ENCODE measurements at places on chromosomes 7 and 10. TPM values are rescaled to one million over a fixed set of nuclear protein-coding genes. Genes with fewer than 3 reads are reported as not detected.

Gene CASTOR2
- total RNA-seq, result 4.8 TPM

Gene IRF5
- total RNA-seq, result 16.2 TPM

Gene NPC1L1
- total RNA-seq, result not detected

Gene FAM25C
- not detected for total RNA-seq

Gene NKX6-2
- total RNA-seq, result not detected

Data from activated CD4-positive, alpha-beta T cell treated with anti-CD3 and anti-CD28 coated beads, Interleukin-2, amount 10 ng/mL, durations not matched to agents 24 days and 14 days (primary cell).